ENCODE measurements at places on chromosomes 7 and 10.

DNA sequence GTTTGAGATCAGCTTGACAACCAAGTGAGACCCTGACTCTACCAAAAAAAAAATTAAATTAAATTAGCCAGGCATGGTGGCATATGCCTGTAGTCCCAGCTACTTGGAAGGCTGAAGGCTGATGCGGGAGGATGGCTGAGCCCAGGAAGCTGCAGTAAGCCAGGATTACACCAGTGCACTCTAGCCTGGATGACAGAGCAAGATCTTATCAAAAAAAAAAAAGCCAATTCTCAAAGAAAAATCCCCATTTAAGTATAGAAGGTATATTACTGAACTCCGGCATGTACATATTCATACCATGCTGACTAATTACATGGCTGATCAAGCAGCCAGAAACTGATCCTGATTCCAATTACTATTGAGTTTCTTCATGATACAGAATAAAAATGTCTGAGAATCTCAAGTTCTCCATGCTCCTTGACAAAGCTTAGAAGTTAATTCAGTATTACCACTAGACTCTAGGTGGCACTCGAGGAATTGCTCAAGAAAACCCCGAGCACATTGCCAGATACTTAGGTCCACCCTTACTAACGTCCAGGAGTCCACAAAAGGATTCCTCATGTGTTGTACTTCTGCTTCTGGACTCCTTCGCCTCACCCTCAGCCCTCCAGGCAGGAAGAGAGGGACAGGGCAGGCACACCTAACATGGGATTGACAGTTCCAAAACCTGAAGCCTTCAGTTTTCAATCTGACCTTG lies 148.9 kb downstream of the PARD3 start:
- peak; percentile 66 for DNase-seq

DNA sequence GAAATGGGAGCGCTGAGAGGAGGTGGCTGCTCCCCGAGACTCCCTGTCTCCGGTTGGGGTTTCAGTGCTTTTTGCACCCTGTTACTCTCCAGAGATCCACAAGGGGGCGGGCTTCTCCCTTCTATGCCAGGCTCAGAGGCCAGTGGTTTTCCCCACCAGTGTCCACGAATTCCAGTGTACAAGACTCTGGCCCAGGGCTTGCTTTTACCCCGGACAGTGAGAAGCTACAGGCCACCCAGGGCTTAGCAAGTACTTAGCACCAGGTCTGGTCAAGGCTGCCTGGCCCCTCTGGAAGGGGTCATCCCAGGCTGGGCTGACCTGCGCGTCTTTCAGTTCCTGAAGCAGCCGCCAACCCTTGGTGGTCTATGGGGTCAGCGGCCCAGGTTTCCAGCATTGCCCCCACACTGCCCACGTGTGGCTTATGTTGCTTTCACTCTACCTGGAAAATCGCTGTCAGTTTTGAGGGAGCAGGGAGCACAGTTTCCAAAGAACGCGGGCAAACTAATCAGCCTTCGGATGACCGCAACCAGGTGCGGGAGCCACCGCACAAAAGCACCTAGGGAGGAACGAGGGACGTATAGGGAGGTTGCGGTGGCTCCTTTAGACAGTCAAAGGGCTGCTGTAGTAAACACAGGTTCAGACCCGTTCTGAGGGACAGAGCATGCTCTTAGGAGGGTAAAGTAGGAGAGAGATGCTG lies 6.8 kb downstream of the CYP26A1 start:
- peak; percentile 35 for DNase-seq

DNA sequence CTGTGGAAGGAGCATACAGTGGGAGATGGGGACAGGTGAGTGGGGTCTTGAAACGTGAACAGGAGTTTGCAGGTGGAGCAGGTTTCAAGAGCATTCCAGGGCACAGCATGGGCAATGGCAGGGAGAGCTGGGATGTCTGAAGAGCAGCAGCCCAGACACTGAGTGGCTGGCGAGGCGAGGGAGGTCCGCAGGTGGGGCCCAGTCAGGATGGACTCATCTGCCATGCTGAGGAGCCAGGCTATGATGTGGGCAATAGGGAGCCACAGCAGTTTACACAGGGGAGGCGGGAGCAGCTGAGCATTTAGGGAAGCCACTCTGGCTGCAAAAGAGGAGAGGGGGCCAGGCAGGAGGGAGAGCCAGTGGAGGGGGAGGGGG lies 138.7 kb downstream of the FAM53B start:
- no peak for DNase-seq

- DNase-seq: no peak
These were observed 130.8 kb downstream of the PRPF18 start for GRCh38 chr10:13717571-13717935.
